ENCODE measurements at places on chromosomes 4 and X.

GRCh38 chrX:9312922-9313867 is 151.7 kb upstream of the TBL1X start:
- DNase-seq, result no peak

DNA sequence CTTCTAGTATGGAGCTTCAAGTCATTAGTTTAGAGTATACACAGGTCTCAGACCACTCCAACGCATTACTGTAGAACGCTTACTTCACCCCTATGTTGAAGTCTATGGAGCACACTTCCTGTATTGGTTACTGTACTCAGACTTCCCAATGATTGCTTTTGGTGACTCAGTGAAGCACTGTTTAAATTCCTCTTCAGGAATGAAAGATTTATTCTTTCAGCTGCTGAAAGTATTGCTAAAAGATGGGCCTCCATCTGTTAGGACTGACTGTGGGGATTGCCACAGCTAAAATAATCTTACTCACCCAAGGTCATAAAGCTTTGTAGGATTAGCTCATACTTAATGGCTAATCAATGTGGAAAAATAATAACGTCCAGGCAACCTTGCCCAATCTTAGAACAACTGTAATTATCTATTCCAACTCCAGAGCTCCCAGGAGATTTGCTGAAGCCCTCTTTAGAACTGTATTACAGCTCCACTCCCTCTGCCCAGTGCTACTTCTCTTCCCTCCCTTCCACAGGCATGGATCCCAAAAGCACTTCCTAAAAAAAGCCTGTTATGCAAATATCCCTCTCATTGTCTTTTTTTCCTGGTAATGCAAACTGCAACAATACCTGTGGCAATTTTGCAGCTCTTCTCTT is 281.9 kb upstream of the HS3ST1 start:
- peak; percentile 46 for DNase-seq

GRCh38 chr4:168633496-168633895 is 136.6 kb downstream of the PALLD start:
- DNase-seq, result no peak

GRCh38 chrX:118825227-118825626 is 1.6 kb downstream of the ZCCHC12 start:
- no peak for DNase-seq

- no peak for DNase-seq
These were observed 20.4 kb upstream of the PUDP start for GRCh38 chrX:7168371-7168770.

GRCh38 chr4:154989511-154989910 is 208.4 kb downstream of the RBM46 start:
- DNase-seq, result no peak

DNA sequence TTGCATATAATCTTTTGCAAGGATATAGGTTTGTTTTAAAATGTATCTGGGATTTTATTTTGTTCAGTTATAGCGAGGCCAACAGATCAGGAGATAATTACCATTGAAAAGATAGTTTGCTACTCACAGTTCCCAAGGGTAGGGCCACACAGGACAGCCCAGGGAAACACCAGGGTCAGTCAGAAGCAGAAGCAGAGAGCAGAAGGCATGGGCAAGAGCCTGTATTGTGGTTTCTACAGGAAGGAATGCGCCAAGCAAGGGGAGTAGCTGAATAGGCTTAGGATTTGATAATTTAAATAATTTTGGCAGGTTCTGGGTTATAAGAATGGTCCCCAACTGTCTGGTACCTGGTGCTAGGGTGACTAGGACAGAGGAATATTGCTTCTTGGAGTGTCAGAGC is 61.6 kb downstream of the SYNPO2 start:
- DNase-seq, result no peak

- DNase-seq, result peak; percentile 19
These were observed 2.8 kb upstream of the NELFA start for GRCh38 chr4:2011583-2011982.

DNA sequence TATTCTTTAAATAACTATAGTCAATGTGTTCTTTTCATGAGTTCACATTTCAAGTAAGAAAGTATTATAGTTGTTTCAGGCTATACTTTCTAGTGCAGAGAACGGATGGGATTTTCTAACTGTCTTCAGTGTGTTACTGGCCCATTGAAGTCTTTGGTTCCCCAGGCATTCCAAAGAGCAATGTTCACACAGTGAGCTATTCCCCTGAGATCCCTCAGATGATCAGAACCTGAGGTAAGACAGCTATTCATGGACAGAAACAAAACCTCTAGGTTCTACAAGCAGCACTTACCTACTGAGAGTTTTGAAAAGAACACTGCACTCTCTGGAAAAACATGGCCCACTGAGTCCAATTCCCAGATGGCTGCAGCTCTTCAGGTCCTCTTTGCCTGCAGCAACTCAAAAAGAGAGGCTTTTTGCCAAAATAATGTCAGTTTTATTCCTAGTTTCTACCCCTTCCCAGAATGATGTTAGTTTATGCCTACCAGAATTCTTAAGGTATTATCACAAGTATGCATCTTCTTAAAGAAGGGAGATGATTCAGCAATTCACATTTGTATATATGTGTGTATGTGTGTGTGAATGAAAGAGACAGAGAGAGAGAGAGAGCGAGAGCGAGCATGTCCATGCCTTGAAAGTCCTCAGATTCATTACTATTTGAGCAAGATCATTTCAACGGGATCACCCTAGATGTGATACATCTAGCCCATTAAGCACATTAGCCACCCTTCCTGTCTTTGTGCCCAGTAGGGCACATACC is 146.1 kb downstream of the PDHA2 start:
- DNase-seq, result peak; percentile 2

DNA sequence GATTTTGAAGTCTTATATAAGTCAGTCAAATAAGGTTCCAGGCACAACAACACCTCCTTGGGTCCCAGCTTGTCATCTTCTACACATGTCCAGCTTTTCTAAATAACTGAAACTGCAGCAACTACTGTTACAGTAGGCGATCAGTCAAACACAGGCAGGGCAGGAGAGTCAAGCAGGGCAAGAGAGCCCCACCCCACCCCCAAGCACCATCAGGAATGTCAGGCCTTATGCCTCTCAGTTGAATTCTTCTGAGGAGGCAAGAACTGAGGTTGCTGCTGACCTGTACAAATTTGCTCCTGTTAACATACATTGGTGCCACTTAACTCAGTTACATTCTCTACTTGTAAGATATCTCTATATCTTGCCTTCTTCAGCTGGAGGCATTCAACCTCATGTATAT is 608.8 kb upstream of the PCDH10 start:
- no peak for DNase-seq

DNA sequence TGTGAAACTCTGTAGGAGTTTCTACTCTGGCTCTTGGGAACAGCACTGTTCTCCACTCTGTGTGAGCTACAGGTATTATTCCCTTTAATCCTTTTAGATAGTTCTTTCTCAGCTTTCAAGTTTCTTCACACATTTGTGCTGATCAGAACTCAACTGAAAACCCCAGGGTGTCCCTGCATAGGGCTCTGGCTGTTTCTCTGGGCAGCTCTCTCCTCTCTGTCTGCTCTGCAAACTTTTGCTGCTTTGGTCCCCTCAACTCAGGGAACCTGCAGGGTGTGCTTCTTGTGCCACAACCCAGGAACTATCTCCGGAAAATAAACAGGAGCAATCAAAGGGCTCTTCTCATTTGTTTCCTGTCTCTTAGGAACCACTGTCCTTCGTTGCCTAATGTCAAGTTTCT is 196.6 kb upstream of the GABRA2 start:
- DNase-seq, result no peak

DNA sequence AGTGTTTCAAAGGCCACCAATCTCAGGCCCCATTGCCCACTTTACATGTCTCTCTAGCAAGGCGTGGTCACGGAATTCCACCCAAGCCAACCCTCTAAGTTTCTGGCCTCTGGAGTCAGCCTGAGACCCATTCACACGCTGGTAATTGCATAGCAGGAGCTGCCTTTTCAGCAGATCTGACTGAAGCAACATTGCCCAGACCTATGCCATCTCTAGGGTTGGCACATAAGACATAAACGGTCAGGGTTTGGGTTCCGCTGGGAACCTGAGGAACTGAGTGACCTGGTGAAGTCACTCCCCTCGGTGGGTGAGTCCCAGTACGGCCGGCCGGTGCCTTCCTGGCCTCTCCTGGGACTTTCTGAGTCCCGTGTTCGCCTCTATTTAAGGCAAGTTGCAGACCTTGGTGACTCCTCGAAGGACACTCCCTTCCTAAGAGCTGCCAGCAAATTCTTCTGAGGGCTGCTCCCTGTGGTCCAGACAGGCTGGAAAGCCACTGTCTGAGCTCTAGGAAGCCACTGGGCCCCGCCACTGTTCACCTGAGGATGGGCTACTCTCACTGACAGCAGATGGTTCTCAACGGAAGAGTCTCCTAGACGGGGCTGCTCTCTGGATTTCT is 15.9 kb downstream of the CTAG1A start:
- no peak for DNase-seq

GRCh38 chr4:2830632-2831610 is 12.7 kb upstream of the ADD1 start:
- DNase-seq, result no peak

GRCh38 chrX:254630-255215 is 26.5 kb upstream of the PLCXD1 start:
- DNase-seq, result no peak

- DNase-seq, result peak; percentile 9
These were observed 850 bp downstream of the IGBP1 start for GRCh38 chrX:70134116-70134477.

DNA sequence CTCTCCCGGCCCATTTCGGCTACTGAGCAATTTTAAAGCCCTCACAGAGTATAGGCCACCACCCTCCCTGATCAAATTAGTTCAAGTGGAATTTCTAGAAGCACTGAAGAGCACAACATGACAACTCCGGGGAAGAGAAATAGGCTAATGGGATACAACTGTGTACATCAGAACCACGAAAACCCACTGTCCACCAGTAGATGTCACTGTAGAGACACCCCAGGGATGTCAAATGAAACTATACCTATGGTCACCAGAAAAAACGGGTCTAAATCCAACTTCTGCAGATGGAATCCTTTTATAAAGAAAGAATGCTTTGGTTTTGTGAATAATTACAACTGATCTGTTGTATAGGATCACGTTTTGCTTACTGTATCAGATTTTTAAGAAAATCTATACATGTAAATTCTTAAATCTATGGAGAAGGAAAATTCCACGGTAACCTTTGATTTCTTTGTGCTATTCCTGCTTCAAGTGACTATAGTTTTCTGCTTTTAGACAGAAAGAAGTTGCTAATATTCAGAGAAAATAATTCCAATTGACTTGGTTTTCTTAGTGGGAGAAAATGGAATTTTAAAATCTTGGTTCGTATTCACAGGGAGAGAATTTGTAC is 29.5 kb upstream of the MAP3K15 start:
- DNase-seq, result peak; percentile 69

DNA sequence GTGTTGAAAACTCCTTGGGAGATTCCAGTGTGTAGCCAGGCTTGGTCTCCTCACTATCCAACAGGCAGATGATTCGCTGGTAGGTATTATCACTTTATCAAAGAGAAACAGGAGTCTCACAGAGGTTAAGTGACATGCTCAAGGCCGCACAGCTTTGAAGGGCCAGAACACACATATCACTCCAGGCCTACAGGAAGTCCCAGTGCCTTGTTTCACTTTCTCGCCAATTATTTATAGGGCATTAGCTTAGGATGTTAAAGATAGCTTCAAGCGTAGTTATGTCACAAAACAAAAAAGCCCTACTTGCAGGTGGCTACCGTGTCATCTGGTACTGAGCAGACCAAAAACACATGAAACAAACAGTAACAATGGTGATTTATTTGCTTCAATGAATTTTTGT is 13.2 kb downstream of the ATP8A1 start:
- DNase-seq, result no peak

GRCh38 chrX:70039758-70040157 is 10.0 kb downstream of the AWAT2 start:
- no peak for DNase-seq

DNA sequence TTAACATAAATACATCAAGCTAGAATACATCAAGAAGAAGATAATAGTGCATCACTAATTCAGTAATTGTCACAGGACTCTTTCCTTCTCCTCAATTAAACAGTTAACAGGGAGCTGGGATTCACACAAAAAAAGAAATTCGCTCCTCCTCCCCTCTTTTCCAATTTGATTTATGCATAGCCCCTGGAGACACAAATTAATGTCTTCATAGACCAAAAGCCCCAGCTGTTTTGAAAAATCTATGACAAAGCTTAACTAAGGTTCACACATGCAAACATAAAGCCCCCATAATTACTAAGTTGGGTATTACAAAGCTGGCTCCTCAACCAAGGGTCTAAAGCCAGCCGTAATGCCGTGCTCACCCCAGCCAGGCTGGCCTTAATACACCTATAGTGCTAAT is 61.2 kb downstream of the ENOX2 start:
- DNase-seq, result no peak

DNA sequence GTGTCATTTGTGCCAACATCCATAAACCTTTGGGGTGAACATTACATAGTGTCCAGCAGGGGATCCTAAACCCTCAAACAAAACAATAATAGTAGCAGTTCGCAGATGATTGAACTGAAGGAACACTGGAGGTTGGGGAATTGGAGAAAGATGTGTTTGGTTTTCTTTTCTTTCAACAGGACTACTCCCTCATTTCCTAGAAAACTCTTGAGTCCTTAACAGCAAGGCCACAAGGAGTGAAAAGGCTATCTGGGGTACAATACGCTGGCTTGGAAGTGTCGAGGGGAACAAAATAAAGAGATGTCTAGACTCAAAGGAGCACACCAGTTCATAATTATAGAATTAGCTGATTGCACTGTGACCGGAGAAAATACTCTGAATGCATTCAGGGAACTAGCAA is 72.1 kb downstream of the IDS start:
- no peak for DNase-seq

GRCh38 chr4:122716825-122717448 is 15.6 kb upstream of the BBS12 start:
- DNase-seq, result peak; percentile 79

DNA sequence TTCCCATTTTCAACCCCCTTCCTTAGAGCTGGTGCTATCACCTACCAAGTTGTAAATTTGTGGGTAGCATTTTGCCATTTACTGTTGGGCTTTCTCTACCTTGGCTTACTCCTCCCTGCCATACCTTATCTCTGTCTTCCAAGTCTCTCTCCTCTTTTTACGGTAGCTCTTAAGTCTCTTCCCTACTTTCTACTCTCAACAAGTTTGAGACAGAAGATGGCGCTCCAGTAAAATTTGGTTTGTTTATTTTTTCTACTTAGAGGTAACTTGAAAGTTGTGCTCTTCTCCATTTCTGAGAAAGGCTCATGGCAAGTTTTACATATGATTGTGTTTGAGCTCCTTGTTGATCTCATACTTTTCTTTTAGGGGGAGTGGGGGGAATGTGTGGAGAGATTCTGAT is 1508.1 kb downstream of the TECRL start:
- no peak for DNase-seq

DNA sequence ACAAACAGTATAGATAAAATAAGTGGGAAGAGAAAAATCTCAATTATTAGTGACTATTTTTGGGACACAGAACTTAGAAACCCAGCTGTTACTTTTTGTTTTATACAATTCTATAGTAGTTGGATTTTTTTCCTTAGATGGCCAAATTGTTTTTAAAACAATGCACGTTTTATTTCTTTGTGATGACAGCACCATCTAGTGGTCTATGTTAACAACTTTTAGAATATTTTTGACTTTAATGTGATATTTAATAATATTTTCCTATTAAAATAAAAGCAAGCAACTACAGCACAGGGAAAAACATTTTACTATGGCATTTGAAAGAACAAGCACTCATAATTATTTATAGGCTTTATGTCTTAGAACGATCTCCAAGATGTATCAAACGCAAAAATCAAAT is 5.6 kb upstream of the SMIM31 start:
- DNase-seq, result peak; percentile 42

Data from fibroblast of mammary gland (primary cell).